ENCODE measurements at places on chromosomes 1 and 21. TPM values are rescaled to one million over a fixed set of nuclear protein-coding genes. Genes with fewer than 3 reads are reported as not detected.

DNA sequence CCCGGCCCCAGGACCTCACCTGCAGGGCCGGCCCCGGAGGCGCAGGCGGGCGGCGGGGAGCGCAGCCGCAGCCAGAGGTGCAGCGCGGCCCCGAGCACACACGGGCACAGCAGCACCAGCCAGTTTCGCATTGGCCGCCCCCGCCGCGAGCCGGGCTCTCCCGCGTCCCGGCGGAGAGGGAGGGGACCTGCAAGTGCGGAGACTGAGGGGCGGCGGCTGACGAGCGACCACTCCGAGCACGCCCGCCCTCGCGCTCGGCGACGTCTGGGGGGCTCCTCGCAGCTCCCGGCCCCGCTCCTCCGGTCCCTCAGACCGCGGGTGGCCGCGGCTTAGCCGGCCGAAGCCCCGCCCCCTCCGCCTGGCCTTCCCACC is at the start of gene B3GALNT2:
B3GALNT2 (minus strand) TSS at position 331 of the 372 bp plus-strand sequence; CDS start at position 131, 200 bp downstream.
- no peak for DNase-seq

DNA sequence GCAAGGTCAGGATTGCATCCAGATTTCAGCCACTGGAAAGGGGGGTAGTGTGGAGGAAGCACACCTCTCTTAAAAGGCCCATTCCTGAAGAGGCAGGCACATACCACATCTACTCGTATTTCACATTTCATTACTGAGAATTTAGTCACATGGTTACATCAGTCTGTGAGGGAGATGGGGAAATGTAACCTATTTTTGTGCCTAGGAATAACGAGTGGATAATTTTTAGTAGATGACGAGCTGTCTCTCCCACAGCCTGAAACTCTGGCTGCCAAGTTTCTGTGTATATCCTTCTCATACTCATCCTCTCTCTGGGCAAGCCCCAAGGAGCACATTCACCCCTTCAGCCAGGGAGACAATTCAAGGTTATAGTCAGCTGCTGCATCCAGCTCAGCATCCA is 10.3 kb upstream of the C21orf91 start:
- DNase-seq, result no peak

DNA sequence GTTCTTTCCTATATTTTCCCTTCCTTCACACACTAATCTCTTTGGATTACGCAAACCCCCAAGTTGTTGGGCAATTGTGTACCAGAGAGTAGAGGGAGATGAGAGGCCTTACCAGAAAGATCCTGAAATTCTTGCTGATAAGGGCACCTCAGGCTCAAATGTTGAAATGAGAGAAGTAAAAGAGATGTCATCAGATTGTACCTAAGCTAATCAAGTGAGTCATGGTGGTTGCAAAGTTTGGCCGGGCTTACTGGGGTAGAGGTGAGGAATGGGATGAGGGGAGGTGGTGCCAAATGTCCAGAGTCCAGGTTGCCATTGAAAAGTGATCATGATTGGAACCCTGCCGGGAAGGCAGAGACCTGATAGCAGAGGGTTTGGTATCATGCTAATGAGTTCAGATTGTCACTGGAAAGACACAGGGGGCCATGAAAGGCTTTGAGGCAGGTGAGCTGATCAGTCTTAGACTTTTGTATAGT is 43.1 kb downstream of the OPTC start:
- DNase-seq, result peak; percentile 58

- DNase-seq, result no peak
Measured at GRCh38 chr1:47208374-47208850, 18.6 kb upstream of the PDZK1IP1 start.

DNA sequence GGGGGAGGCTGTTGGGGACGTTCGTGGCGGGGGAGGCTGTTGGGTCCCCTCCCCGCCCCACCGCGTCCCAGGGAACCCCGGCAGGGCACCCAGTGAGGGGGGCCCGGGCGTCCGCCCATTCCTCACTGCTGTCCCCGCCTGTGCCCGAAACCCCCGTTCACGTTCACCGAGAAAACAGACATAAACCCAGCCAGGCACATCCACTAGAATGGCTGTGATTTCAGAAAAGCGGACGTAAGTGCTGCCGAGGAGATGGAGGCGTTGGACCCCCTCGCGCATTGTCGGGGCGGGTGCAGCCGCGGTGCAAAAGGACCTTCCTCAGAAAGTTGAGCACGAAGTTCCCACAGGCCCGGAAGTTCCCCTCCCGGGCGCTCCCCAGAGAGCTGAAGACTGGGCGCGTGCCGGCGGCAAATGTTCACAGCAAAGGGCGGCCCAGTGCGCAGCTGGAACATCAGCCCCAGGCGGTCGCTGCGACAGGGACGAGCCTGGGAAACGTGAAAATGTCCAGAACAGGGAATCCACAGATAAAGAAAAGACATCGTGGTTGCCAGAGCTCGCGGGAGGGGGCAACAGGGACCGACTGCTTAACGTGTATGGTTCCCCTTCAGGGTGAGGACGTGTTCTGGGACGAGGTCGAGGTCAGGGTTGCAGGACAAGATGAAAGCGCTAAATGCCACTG is 18.5 kb upstream of the SAMD11 start:
- DNase-seq, result no peak

DNA sequence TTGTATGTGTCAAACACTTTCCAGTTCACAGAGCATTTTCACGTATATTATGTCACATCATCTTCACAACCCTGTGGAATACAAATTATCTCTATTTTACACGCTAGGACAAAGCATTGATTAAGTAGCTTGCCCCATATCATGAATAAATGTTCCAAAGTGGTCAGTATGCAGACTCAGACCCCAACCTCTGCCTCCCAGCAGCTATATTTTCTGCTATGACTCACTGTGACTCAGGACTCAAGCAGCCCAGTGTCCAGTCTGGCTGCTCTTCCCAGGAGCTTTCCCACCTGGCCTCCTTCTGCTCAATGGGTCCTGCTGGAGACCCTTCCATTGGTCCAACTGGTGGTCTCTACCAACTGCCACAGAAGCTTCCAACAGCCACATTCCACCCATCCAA is 56.0 kb upstream of the RAP1A start:
- DNase-seq, result no peak

DNA sequence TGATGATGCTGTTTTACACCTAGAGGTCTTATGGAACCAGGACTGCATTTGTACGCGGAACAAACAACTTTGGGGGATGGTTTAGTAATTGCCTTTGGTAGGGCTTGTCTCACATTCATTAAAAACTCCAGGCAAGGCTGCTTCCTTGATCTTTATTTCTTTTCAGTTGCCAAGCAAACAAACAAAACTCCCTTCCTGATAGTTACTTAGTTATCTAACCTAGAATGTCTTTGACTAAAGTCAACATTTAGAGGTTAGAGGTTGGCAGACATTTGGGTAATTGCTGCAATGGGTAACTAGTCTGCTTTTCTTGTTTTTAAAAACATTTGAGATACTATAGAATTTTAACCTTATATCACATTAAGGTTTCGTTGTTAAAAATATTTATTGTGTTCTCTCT is 500.9 kb upstream of the PTBP2 start:
- DNase-seq, result no peak

DNA sequence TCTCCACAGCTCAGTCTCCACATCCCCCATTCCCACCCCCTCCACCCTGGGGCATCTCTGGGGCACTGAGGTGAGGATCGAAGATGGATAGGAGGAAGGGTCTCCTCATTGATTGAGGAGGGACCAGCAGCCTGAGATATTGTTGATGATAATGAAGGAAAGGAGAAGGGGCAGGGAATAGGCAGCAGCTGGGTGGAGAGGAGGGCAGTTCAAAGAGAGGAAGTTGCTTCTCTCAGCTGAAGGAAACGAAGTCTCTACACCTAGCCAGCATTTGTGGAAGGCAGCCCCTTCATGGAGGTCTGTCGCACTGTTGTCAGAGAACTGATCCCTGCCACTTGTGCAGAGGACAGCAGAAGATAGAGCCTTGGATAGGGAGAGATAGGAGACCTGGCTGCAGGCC is 5.7 kb downstream of the KNCN start:
- DNase-seq, result no peak

DNA sequence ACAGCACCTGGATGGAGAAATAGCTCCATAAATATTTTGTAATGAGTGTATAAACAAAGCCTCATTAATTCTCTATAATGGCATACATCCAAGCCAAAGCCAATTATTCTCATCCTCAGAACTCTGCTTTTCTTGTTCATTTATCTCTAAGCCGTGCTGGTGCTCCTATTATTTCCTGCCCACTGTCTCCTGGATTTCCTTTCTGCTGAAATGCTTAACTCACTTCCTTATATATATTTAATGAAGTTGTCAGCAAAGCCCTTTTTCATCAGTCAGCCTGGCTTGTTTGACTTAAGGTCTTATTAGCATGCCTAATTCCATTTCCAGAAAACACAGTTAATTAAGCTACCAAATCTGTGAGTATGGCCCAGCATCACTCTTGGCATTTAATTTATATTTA is 93.4 kb downstream of the SLC25A24 start:
- no peak for DNase-seq

DNA sequence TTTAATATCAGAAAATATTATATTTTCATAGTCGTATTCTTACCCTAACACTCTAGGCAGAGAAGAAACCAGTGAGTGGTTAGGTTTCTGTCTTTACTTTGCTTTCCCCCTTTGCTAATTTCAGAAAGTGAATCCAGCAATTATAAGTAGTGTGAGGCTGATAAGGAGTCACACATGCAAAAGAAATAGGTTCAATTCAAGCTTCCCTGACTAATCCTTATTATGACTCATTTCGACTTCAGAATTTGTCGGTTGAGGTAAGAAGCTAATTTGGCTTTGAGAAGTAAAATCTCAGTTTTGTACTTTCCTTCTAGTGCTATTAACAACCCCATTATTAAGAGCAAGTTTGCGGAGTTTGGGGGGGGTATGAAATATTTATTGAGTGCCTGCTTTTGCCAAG is 22.4 kb downstream of the ESRRG start:
- no peak for DNase-seq

- no peak for DNase-seq
Measured at GRCh38 chr1:206030191-206030590, 6.5 kb upstream of the CTSE start.

DNA sequence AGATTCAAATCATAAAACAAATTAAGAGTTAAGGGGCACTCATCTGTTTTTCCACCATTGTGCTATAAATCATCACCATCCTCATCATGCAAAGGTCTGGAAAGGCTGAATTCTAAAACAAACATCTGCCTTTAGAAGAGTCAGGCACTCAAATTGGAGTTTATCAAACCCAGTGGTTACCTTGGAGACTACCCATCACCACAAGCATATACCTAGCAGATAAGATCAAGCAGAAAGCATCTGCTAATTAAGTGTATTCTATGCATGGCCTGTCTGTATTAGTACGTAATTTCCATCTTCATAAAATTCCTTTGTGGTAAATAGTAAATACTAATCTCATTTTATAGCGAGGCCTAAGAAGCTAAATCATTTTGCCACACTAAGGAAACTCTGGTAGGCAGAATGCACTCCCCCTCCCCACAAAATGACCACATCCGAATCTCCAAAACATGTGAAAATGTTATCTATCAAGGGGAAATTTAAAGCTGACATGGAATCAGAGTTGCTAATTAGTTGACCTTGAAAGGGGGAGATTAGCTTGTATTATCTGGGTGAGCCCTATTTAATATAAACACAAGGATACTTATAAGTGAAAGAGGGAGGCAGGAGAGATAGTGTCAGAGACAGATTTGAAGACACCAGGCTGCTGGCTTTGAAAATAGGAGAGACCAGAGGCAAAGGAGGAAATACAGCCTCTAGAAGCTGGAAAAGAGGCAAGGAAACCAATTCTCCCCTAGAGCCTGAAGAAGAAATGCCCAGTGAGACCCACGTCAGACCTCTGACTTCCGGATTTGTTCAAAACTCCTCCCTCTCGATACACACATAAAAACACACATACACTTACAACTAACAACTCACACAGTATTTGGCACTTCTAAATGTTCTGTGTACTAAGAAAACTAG is 23.2 kb downstream of the ARID4B start:
- DNase-seq, result no peak

DNA sequence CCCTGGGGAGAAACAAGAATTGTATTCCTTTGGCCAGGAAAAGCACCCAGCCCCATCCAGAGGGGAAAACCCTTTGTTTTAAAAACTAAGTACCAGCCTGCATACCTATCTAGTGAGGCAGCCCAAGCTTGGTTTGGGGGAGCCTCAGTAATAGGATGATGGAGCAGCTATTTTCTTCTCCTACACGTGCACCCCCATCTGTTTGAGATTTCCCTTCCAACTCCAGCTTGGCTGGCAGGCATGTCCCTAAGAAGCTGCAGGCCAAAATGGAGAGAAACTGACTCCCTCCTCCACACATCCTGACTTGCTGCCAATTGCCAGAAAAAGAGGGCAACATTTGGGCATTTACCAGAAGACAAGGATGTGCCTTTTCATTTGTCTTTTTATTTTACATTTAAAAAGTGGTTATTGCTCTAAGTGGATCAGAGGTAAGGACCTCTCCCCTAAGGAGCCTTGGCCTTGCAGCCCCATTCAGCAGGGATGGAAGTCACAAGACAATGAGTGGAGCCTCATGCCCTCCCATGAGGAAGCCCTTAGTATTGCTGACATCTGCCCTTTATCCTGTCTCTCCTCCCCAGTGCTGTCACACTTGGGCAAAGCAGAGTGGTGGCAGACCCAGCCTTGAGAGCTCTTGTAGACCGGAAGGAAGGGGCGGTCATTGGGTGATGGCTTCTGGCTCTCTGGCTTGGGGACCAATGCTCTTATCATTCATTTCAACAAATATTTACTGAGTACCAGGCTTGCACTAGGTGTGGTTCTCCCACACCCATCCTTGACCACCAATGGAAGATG is 8.6 kb downstream of the FNDC5 start:
- no peak for DNase-seq

- no peak for DNase-seq
Measured at GRCh38 chr1:212267460-212267859, 17.8 kb upstream of the PPP2R5A start.

DNA sequence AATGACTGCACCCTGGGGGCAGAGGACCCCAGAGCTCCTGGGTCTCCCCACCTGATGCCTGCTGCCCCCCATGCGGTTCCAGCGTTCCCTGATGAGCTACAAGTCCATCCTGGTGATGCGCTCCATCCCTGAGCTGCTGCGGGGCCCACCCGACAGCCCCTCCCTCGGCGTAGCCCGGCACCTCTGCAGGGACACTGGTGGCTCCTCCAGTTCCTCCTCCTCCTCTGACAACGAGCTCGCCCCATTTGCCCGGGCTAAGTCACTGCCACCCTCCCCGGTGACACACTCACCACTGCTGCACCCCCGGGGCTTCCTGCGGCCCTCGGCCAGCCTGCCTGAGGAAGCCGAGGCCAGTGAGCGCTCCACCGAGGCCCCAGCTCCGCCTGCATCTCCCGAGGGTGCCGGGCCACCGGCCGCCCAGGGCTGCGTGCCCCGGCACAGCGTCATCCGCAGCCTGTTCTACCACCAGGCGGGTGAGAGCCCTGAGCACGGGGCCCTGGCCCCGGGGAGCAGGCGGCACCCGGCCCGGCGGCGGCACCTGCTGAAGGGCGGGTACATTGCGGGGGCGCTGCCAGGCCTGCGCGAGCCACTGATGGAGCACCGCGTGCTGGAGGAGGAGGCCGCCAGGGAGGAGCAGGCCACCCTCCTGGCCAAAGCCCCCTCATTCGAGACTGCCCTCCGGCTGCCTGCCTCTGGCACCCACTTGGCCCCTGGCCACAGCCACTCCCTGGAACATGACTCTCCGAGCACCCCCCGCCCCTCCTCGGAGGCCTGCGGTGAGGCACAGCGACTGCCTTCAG is 35.5 kb downstream of the TRIM11 start:
- DNase-seq, result no peak

The CATSPERE gene
- 0.51 TPM for total RNA-seq

The UBE2U gene
- not detected for total RNA-seq

The GNG4 gene
- total RNA-seq, result 27.1 TPM

The LGR6 gene
- not detected for total RNA-seq

The TBX15 gene
- 0.42 TPM for total RNA-seq

Measured in HepG2 (cell line).